Neural progenitor cell (in vitro differentiated cells): ENCODE measurements at places on chromosomes 1 and 21.

DNA sequence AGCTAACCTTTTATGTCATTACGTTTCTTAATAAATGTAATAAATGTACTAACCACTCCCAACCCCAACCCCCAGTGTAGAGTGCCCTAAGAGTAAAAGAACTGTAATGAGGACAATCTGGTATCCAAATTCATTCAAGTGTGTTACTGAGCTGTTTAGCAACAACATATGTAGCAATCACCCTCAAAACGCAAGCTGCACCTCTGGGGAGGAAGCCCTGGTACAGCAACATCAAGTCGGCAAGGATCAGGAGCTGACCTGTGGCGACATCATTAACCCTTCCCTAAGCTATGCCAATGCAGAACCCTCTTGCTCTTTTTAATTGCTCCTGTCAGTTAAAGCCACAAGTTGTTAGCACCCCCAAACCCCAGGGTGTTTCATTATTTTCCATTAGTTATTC lies 47.1 kb downstream of the STX6 start:
- DNase-seq: no peak

- no peak for DNase-seq
Measured at GRCh38 chr21:45669382-45669781, 25.9 kb downstream of the PCBP3 start.

DNA sequence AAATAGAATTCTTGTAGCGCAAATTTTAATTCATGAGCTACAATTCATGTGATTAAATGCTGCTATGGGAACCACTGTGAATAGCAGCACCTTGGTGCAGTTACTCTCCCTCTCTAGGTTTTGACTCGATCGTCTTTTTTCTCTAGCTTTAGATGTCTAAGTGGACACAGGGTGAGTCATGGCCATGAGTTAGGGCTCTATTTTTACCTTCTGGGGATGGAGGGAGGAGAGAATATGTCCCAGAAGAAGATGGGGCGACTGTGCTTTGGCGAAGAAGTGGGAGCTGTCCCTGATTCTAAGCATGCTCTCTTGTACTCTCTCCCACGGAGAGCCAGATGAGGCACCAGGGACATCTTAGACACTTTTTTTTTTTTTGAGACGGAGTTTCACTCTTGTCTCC lies 1.6 kb upstream of the OR2B11 start:
- DNase-seq: no peak

DNA sequence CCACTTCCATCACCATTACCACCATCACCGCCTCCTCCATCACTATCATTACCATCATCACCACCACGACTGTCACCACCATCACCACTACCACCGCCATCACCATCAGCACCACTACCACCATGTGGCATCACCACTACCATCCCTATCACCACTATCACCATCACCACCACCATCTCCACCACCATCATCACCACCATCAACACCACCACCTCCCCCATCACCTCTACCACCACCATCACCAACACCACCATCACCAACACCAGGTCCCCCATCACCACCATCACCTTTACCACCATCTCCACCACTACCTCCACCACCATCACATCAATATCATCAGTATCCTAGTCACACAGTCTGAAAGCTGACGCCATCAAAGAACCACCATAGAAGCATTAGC lies 39.9 kb upstream of the RIPK4 start:
- no peak for DNase-seq

DNA sequence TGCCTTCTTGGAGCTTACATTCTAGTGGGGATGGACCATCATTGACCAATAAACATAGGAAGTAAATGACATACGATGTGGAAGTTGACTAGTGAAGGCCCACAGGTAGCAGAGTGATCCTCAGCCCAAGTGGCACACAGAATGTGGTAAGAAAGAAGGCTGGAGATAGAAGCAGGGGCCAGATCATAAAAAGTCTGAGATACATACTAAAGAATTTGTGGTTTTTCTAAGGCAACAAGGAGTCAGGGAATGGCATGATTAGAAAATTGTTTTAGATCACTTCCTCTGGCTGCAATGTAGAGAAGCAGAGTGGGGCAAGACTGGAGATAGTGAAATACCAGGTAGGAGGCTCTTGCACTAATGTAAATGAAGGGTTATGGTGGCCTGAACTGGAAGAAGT lies 154.0 kb downstream of the VPS13D start:
- no peak for DNase-seq

GRCh38 chr1:41860771-41861170 lies 58.0 kb downstream of the HIVEP3 start:
- DNase-seq: no peak

DNA sequence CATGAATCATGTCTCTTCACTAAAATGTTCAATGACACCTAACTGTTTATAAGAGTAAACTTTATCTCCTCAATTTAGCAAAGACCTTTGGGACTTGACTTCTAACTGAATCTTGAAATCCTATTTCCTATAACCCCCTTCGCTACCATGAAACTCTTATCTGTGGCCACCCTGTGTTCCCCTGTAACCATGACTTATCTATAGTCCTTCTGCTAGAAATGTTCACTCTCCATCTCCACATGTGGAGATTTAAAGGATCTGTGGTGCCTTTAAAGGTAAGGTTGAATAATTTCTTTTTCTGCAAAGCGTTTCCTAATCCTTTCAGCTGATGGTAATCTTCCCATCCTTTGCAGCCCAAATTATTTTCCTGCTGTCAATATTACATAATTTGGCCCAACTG lies 436.3 kb upstream of the RUNX1 start:
- DNase-seq: no peak

- DNase-seq: no peak
Measured at GRCh38 chr1:58619286-58620054, 42.4 kb upstream of the TACSTD2 start.

DNA sequence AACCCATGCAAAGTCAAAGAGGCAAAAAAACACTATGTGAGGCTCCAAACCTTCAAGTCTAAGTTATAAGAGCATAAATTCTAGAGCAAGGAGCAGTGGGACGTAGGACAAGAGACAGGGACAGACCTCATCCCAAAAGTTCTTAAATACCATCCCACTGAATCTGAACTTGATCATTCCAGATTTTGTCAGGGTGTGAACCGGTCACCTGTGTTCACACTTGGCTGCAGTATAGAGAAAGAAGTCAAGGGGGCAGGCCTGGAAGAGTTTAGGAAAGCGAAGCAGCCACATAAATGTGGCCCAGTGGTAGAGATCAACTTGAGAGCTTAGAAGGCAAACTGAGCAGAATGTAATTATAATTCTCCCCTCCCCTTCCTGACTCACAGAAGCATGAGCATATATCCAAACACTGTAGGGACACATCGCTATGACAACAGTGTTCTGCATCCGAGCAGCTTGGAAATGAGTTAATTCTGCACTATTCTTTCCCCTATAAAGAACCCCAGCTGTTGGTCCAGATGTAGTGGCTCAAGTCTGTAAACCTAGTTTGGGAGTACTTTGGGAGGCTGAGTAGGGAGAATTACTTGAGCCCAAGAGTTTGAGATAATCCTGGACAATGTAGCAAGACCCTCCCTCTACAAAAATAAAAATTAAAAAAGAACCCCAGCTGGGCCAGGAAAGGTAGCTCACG lies 2.7 kb downstream of the AKR7A2 start:
- no peak for DNase-seq

- DNase-seq: no peak
Measured at GRCh38 chr21:25428537-25428936, 178.7 kb downstream of the MRPL39 start.

DNA sequence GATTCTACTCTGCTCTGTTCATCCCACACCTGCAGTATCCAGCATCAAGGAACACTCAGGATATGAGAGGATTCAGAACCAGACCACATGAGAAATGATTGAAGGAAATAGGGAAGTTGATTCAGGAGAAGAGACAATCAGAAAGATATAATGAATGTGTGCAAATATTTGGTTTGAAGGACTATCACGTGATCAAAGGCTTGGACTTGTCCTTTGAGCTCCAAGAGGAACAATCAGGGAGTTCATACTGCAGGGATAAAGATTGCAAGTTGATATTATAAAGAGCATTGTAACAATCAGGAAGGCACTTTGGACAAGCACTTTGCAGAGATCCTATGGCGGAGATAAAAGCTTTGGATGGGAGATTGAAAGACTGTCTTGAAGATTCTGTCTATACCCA lies 13.9 kb upstream of the PIGM start:
- no peak for DNase-seq

GRCh38 chr1:184255560-184255959 lies 131.3 kb upstream of the C1orf21 start:
- no peak for DNase-seq

- no peak for DNase-seq
Measured at GRCh38 chr1:218485241-218485928, 140.2 kb downstream of the TGFB2 start.

GRCh38 chr1:156775799-156776198 lies 8.5 kb downstream of the PRCC start:
- no peak for DNase-seq

DNA sequence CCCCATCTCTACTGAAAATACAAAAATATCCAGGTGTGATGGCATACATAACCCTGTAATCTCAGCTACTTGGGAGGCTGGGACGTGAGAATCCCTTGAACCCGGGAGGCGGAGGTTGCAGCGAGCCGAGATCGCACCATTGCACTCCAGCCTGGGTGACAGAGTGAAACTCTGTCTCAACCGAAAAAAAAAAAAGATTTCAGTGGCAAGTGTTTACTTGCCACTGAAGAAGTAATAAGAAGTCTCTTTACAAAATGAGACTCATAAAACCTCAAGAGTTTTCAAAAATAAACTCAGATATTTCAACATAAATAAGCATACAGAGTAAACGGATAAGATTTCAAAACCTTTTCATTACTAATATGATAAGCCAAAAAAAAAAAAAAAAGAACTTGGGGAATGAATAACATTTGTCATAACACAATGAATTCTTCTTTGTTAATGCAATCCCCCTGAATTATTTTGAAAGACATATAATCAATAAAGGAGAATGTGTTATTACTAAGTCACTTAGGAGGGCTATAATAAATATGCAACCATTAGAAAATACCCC lies 34.2 kb upstream of the EXO1 start:
- no peak for DNase-seq

- no peak for DNase-seq
Measured at GRCh38 chr1:38776466-38777065, 83.0 kb downstream of the RRAGC start.

DNA sequence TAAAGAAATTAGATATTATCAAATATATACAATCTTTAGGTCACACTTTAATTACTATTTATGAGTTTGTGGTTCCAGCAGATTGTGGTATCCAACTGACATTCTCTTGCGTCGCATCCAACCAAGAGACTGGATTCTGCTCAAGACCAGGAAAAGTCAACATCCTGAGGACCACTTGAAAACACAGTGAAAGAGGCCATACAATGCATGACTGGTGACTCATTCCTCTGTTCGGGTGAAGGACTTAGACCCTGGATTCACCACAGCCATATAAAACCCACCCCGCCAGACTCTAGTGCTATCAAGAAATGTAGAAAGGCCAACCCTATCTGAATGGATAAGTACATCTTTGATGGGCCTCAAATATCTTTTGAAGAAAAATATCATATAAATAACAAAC lies 14.5 kb upstream of the CFHR4 start:
- DNase-seq: no peak

GRCh38 chr1:119622311-119623192 lies 25.5 kb downstream of the ZNF697 start:
- DNase-seq: no peak

DNA sequence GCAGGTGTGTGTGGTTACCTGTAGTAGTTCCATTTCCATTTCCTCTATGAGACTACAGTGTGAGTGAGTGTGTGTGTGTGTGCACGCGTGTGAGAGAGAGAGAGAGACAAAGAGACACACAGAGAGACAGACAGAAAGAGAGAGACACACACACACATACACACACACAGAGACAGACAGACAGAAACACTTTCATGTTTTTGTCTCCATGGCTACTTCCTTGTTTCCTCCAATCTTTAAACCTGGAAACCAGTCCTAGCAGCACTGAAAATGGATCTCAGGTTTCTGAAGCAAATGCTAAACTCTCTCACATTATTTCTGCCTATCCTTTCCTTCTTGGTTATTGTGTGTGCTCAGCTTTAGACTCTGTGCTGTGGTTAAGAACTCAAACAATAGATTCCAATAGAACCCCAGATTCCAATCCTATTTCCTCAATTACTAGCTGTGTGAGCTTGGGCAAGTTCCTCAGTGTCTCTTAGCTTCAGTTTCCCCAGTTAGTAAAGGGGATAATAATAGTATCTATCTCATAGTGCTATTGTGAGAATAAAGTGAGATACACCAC lies 22.4 kb upstream of the ABCD3 start:
- DNase-seq: no peak

- no peak for DNase-seq
Measured at GRCh38 chr1:91753878-91754277, 132.1 kb downstream of the TGFBR3 start.

- DNase-seq: no peak
Measured at GRCh38 chr1:27138927-27139326, 16.0 kb downstream of the SLC9A1 start.

DNA sequence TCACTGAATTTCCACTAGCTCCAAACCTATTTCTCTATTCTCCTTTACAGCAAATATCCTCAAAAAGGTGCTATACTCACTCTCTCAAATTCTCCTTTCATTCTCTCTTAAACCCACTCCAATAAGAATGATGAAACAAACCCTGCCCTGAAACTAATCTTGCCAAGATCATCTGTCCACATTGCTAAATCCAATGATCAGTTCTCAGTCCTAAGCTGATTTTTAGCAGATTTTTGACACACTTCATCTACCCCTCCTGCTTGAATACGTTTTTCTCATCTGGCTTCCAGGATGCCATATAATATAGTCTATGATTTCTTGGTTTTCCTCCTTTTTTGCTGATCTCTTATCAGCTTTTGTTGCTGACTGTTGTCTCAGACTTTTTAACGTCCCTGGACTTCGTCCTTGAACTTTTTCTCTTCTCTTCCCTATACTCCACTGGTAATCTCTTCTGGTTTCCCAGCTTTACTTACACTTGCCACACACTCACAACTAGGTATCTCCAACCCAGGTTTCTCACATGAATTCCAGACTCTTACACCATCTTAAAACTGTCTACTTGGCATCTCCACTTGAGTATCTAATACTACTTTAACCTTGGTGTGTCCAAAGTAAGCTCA lies 35.3 kb downstream of the RERE start:
- no peak for DNase-seq

GRCh38 chr21:44623575-44623974 lies 3.3 kb upstream of the KRTAP10-9 start:
- no peak for DNase-seq

- DNase-seq: no peak
Measured at GRCh38 chr21:38289705-38290485, 33.1 kb downstream of the KCNJ15 start.

GRCh38 chr1:201335901-201336300 lies 41.6 kb downstream of the TNNT2 start:
- DNase-seq: no peak

GRCh38 chr1:228927421-228927820 lies 192.1 kb downstream of the RHOU start:
- no peak for DNase-seq

DNA sequence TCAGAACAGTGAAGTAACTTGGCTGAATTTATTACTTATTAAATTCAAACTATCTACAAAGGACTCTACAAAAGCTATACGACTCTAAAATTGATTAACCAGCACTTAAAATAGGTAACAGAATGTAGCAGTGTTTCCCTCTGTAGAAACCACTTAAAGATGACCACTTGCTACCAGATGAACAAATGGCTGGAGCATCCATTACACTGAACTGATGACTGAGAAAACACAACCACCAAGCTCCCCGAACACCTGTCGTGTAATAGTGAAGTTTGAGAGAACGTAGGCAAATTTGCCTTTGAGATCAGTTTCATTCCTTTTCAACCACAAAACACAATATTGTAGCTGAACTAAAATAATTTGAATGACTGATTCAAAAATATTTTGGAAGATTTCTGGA lies 226.7 kb downstream of the KCNT2 start:
- DNase-seq: no peak

- DNase-seq: no peak
Measured at GRCh38 chr1:198359024-198359653, 181.3 kb downstream of the ATP6V1G3 start.
